ENCODE measurements at places on chromosomes 16 and 17. TPM values are rescaled to one million over a fixed set of nuclear protein-coding genes. Genes with fewer than 3 reads are reported as not detected.

GRCh38 chr17:70888324-70888723, 719.0 kb downstream of the KCNJ2 start:
- DNase-seq = no peak
- H3K36me3 ChIP-seq = no peaks in the 10 kb centered on the region
- H3K27ac ChIP-seq = no peak overlapping the region
- no peak overlapping the region for H3K4me3 ChIP-seq
- no peaks in the 10 kb centered on the region for H3K27me3 ChIP-seq
- H3K4me1 ChIP-seq = no peaks in the 10 kb centered on the region

GRCh38 chr17:12390631-12391030, 275.1 kb upstream of the MYOCD start:
- DNase-seq = no peak
- no peaks in the 10 kb centered on the region for H3K4me1 ChIP-seq
- H3K27ac ChIP-seq = no peak overlapping the region

- no peaks in the 10 kb centered on the region for H3K36me3 ChIP-seq
- H3K4me3 ChIP-seq = no peak overlapping the region
- no peak for DNase-seq
- H3K27ac ChIP-seq = no peak overlapping the region
- no peaks in the 10 kb centered on the region for H3K4me1 ChIP-seq
Measured at GRCh38 chr17:66126231-66126630, 65.7 kb downstream of the CEP112 start.

- peaks cover 48% of the 10 kb centered on the region for H3K27me3 ChIP-seq
- DNase-seq = no peak
- peaks cover 2% of the 10 kb centered on the region for H3K4me1 ChIP-seq
- H3K4me3 ChIP-seq = peak overlapping the region; percentile 65
- no peaks in the 10 kb centered on the region for H3K36me3 ChIP-seq
- H3K27ac ChIP-seq = no peak overlapping the region
Measured at GRCh38 chr17:46771561-46772474, 46.7 kb downstream of the WNT3 start.

The CD300E gene
- total RNA-seq = not detected

The NLRC3 gene
- 29.6 TPM for total RNA-seq
